ENCODE measurements at places on chromosomes 7 and 10.

GRCh38 chr10:127174866-127175265 is 21.5 kb downstream of the INSYN2A start:
- no peak for DNase-seq

DNA sequence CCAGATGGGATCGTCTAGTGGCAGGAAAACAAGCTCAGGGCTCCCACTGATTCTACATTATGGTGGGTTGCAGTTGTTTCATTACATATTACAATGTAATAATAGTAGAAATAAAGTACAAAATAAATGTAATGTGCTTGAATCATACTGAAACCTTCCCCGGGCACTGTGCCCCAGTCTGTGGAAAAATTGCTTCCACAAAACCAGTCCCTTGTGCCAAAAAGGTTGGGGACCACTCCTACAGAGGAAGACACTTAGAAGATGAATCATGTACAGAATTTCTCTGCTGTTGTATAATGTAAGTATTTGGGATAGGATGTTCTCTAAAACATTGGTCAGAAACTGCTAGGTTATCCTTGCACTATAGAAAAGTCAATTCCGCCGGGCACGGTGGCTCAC is 11.3 kb upstream of the PHYH start:
- DNase-seq = no peak

DNA sequence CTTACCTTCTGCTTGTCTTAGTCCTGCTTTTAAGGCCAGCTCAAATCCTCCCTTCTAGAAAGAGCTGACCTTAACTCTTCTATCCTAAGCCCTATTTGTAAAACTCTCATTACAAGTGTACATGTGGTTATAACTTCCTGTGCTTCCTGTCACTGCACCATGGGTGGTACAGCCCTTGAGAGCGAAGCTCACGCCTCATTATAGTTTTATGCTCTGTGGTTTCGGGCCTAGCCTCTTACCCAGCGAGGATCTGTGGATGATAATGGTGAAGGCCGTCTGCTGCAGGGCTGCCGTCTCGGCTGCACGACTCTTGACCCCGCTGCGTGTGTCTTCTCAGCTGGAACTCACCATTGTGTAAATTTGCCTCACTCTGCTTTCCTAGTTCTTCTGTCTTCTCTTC is 74.6 kb downstream of the CUL1 start:
- no peak for DNase-seq

- no peak for DNase-seq
These were observed 32.2 kb downstream of the FRMPD2 start for GRCh38 chr10:48242171-48242904.

- no peak for DNase-seq
These were observed 43.2 kb upstream of the GSAP start for GRCh38 chr7:77459311-77459726.

GRCh38 chr7:23356726-23357125 is 57.6 kb downstream of the MALSU1 start:
- no peak for DNase-seq

- DNase-seq = no peak
These were observed 7.6 kb downstream of the PLA2G12B start for GRCh38 chr10:72946963-72947362.

DNA sequence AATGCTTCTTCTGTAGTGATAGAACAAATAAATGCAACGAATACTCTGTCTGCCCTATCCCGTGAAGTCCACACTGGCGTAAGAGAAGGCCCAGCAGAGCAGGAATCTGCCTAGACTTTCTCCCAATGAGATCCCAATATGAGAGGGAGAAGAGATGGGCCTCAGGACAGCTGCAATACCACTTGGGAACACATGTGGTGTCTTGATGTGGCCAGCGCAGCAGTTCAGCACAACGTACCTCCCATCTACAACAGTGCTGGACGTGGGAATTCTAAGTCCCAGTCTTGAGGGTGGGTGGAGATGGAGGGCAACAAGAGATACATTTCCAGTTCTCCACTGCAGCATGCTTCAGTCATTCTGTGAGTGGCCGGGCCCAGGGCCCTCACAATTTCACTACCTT is 45.8 kb downstream of the FIGNL1 start:
- no peak for DNase-seq

- DNase-seq = no peak
These were observed 4.0 kb downstream of the CDHR1 start for GRCh38 chr10:84198206-84198915.

DNA sequence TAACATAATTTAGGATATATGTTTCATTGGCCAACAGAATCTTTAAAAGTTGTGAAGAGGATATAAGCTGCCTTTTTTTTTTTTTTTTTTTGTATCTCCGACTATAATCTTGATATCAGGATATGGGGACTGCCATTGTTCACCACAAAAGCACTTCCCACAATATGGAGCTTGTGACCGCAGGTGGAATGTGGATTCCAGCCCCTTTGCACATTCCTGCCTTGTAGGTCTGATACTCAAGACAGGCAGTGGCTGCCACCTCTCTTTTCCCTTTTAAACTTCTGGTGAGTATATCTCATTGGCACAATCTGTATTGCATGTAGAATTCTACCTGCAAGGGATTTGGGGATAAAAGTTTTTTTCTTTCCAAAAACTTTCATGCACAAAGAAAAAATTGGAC is 272.7 kb upstream of the VWC2 start:
- no peak for DNase-seq

GRCh38 chr10:89838044-89838615 is 136.7 kb downstream of the KIF20B start:
- no peak for DNase-seq

- DNase-seq = no peak
These were observed 287.5 kb upstream of the NPVF start for GRCh38 chr7:25515633-25516275.

GRCh38 chr7:154503962-154504550 is 451.9 kb downstream of the DPP6 start:
- DNase-seq = peak; percentile 8

DNA sequence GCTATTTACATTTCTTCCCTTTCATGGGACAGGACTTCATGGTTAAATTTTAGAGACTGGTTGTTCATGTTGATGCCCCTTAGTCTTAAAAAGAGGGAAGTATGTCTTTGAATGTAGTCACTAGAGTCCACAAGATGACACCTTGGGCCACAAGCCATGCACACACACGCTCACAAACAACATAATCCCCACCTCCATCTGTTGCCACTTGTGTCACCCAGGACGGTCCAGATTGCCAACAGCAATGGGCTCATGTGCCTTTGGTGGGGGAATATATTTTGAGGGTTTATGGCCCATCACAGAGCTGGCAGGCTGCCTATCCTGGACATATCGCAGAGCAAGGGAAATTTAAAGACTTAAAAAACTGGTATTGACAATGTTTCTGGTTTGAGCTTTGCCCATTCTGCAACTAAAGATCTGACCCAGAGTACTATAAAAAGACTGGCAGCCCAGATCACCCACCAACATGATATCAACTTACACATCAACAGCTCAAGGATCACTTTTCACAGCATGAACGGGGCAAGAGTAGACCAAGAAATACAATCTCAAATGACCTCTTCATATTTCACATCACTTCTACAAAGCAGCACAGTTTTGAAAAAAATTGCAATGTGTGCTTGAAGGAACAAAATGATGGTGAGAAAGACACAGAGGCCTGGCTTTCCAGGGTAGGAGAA is 50.5 kb downstream of the STRA8 start:
- no peak for DNase-seq

DNA sequence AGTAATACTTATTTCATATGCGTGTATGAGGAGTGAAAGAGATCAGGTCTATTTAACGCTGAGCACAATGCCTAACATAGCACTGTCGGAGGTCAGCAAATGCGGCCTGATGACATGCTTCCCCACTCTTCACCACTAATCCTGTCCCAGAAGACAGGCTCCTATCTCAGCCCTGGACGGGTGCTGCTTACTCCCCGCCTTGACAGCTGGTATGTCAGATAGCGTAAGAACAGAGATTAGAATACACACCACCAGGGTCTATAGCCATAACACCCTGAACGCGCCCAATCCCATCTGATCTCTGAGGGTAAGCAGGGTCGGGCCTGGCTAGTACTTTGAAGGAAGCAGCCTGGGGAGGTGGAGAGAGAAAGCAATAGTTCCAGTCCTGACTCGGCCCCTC is 32.3 kb upstream of the TM9SF3 start:
- no peak for DNase-seq

DNA sequence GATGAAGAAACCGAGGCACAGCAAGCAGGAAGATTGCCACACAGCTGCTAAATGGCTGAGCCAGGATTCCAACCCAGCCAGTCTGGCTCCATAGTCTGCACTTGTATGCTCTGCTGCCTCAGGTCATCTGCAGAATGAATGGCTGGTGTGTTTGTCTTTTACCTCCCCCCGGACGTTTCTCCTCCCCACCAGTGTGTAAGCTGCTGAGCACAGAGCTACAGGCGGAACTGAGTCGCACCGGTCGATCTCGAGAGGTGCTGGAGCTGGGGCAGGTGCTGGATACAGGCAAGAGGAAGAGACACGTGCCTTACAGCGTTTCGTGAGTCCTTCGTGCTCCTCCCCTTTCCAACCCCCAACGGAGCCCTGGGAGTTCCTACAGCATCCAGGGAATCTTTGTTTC is 2.6 kb downstream of the CNPY4 start:
- no peak for DNase-seq

DNA sequence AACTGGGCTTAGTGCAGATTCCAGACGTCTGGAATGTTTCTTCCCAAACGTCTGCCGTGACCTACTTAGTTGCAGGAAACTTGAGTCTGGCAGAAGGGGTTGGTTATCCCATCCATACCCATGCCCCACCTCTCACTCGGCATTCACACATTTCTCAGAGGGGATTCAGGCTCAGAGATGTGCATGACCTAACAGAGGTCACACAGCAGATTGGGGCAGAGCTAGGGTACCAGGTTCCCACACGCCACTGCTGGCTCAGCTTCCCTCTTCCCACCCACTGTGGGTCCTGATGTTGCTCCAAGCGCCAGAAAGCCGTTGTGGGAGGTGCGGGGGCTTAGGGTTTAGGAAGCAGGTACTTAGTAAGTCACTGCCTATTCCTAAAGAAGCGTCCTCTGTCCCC is 3.0 kb downstream of the UCMA start:
- no peak for DNase-seq

DNA sequence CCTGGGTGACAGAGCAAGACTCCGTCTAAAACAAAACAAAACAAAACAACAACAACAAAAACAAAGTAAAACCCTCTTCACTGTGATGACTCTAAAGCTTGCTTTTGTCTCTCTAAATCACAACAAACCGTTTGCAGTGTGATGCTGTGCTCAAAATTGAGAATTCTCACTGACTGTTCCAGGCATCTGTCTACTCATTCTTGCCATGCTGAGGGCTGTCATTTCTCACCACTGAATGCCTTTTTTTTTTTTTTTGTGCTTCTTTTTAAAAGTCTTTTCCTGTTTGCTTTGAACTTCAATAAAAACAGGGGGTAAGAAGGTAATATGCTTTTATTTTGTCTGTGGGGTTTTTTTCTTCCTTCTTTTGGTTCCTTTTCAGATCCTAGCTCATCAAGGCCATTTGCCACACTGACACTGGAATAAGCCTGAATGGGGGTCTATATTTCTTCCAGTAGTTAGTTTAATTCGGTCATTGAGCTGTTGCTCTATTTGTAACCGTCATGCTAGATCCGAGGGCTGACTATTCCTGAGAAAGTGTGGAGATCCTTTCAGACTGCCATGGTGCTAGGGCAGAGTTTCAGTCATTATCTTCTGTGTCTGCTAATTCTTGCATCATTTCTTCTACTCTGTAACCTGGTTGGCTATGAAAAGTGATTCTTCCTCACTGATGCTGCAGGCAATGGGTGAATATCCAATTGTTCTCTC is 10.6 kb downstream of the FAS start:
- DNase-seq = no peak

DNA sequence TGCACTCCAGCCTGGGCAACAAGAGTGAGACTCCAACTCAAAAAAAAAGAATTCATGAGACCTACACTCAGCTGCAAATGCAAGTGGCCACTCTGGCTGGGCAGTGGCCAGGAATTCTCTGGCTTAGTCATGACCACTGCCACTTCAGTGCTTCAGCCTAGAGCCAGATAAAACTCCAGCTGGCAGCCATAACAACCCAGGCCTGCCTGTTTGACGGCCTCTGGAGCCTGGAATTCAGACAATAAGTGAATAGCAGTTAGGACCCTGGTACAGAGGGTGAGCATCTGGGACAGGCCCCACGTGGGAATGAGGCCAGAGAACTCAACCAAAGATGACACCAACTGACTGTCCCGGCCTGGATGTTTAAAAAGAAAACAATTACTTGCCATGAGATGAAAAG is 18.9 kb downstream of the RCC1L start:
- peak; percentile 49 for DNase-seq

- DNase-seq = no peak
These were observed 208.6 kb upstream of the GALNT17 start for GRCh38 chr7:70923181-70923845.

- no peak for DNase-seq
These were observed 205.9 kb downstream of the SKAP2 start for GRCh38 chr7:26658389-26659084.

GRCh38 chr10:32232378-32232777 is 114.6 kb downstream of the EPC1 start:
- DNase-seq = no peak

- no peak for DNase-seq
These were observed 4.8 kb downstream of the SLIT1 start for GRCh38 chr10:97180986-97181385.

- DNase-seq = no peak
These were observed 1148.9 kb downstream of the CNTNAP2 start for GRCh38 chr7:147265528-147265927.

- DNase-seq = no peak
These were observed 134.8 kb downstream of the PHTF2 start for GRCh38 chr7:77933394-77933793.

GRCh38 chr10:88651101-88651551 is 13.1 kb upstream of the LIPF start:
- no peak for DNase-seq

DNA sequence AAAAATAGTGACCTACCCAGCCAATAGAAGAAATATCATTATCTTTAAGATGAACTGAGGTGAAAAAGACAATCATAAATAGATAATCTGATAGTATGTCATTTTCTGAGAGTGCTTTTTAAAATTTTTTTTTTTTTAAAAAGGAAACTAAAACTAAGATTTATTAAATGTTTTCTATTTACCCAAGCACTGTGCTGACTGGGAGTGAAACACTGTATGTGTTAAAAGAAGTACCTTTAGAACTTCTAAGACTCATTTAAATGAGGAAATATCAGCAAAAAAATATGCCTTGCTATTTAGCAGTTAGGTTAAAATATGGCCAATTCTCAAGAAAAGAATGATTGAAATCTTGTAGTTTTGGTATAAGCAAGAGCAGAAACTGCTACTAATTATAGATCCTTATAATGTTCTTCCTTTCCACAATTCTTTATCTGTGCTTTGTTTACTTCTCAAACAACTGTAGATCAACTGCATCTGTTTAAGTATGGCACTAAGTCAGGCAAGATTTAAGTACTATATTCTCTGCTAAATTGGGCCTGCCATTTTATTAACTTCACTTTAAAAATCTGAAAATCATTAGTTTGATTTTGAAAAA is 39.5 kb upstream of the WNT2 start:
- DNase-seq = no peak

GRCh38 chr10:31520986-31521831 is 202.2 kb downstream of the ZEB1 start:
- DNase-seq = no peak

- no peak for DNase-seq
These were observed 217.3 kb upstream of the SHH start for GRCh38 chr7:156029460-156030007.

Data from frontal cortex (tissue), 4 donors.